ENCODE measurements at places on chromosomes 3 and 15.

DNA sequence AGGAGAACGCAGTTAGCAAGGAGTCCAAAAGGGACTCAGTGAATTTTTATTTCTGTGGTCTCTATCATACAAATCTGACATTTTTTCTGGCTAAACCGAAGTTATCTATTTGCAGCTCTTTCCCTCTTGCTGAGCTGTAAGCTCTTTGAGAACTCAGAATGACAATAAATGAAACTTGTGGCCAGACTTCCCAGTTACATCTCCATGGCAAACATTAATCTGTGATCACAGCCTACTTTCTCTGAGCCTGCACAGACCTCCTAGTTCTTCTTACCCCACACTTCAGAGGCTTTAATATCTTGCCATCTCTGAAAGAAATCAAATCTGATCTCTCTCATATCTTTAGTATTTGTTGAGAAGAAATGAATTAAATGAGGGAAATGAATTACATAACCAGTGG lies 58.0 kb downstream of the PLD1 start:
- no peak for DNase-seq

DNA sequence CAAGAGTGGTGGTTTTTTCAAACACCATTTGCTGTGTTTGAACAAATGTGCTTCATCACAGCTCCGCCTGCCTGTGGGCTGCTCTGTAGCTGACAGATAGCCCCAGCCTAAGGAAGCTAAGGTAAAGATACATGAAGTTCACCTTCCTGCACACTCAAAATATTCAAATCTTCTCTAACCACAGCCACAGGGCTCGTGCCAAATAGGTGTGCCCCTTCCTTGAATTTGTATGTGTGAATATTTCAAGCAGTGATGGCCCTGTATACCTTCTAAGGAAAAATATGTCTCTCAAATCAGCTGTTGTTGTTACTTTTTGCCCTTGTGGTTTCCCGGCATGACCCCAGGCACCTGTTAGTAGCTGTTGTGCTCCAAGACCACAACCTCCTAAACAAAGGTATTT lies 92.8 kb downstream of the CCNL1 start:
- DNase-seq, result peak; percentile 14

DNA sequence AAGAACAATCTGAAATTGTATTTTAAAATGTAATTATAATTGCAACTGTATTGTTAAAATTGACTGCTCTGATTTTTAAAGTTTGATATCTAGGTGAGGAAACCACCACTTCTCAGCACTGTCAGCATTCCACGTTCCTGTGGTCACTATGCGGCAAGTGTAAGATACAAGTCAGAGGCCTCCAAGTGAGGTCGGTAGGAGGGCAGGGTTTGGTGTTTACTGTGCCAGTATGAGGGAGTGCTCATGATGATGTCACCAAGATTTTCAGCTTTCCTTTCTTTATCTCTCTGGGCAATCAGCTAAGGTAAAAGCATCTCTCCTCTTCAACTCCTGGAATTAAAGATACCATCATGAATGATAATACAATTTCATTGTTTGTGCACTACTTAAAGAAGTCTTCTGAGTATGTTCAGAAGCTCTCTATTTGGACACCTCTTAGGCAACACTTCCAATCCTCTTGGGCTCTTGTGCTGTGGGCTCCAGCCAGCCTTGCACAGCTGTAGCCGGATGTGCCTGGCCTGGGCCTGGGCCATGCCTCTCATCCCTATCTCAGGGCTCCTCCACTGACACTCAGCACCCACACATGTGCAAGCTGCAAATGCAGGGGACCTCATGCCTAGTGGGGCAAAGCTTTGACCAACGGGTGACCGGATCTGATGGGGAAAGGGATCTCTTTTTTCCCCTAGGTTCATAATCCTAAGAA lies 42.9 kb downstream of the CCR3 start:
- DNase-seq, result peak; percentile 65

- no peak for DNase-seq
These were observed 27.5 kb downstream of the TMEM158 start for GRCh38 chr3:45198264-45199260.

- DNase-seq, result no peak
These were observed 14.2 kb downstream of the THRB start for GRCh38 chr3:24480497-24480896.

- DNase-seq, result no peak
These were observed 68.4 kb downstream of the SLC12A8 start for GRCh38 chr3:125143982-125144652.

GRCh38 chr15:74604983-74605794 lies 10.4 kb upstream of the CLK3 start:
- DNase-seq, result no peak

DNA sequence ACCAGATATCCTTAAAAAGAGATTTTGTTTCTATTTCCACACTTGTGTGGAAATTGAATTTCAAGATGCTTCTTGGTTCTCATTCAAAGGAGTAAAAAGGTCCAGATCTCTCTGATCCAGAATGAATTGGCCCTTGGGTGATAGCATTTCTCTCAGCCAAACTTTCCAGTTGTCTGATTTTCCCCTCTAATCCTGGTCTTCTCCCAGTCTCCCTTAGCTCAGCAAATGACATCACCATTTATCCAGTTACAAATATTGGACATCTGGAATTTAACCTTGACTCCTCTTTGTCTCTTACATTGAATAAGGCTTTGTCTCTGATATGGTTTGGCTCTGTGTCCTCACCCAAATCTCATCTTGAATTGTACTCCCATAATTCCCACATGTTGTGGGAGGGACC lies 10.2 kb upstream of the FGF7 start:
- DNase-seq, result no peak

DNA sequence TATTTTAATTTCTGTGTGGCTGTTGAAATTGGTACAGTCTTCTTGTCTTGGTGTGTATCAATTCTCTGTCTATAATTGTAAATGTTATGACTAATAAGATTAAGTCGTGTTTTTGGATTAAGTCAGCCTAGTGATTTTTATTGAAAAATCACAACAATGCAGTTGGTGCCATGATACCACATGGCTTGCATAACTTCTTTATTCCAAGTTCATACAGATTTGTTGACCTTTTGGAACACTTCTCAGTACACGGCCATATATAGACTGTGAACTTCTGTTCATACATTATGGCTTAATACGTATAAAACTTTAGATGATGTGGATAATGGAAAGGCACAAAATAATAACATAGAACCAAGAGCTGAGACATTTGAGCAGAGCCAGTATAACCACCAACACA lies 121.2 kb upstream of the NAALADL2 start:
- no peak for DNase-seq

- DNase-seq, result no peak
These were observed 11.5 kb upstream of the PCSK6 start for GRCh38 chr15:101500865-101501551.

All from stimulated activated naive CD4-positive, alpha-beta T cell treated with Interleukin-2 at 50 U/mL for 16 hours (primary cell).